ENCODE measurements at places on chromosomes 11 and 22.
A peak's percentile ranks its signal among the peaks of the same experiment; 100 is the strongest.

- no peak for DNase-seq
Observed at GRCh38 chr11:85595285-85595884, 31.8 kb downstream of the DLG2 start.

GRCh38 chr11:75516886-75517285, 8.9 kb downstream of the GDPD5 start:
- no peak for DNase-seq

DNA sequence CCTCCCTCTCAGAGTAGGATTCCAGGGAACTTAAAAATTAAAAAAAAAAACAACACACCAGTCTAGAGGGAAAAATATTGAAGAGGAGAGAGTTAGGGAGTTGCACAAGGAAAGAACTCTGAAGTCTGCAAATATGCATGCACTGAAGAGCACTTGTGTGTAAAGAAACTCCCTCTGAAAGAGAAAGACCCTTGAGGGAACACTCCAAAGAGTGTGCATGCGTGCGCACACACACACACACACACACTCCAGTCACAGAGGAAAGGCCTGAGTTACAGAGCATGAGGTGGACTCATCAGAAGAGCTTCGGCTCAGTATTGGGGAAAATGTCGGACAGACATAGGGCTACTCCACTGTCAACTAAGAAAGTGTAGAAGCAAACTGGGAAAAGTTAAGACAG, 30.1 kb downstream of the GGTLC2 start:
- DNase-seq, result no peak

DNA sequence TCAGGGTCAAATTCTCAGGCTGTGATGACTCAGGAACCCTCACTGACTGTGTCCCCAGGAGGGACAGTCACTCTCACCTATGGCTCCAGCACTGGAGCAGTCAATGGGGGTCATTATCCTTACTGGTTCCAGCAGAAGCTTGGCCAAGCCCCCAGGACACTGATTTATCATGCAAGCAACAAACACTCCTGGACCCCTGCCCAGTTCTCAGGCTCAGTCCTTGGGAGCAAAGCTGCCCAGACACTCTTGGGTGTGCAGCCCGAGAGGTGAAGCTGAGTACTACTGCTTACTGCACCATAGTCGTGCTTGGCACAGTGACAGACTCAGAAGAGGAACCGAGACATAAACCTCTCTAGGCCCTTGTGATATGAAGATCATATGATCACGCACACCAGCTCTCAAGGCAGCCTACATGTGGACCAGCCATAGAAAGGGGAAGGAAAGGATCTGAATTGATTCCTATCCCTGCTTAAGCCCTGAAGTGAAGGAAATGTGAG, 58.2 kb downstream of the ZNF280B start:
- DNase-seq, result no peak

- no peak for DNase-seq
Observed at GRCh38 chr11:93623179-93623578, 38.3 kb upstream of the CEP295 start.

DNA sequence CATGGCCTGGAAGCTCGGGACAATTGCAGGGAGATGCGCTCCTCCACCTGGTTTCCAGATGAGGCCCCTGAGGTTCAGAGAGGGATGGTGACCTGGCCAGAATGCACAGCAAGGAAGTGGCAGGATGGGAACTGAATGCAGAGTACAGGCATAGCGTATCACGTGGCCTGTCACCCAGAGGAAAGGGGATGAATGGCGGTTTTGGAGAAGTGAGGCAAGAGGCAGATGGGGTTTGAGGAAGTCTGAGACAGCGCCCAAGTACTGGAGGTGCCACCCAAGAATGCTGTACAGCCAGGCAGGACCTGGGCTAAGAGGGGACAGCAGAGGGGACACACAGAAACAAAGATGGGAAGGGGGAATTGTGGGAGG, 4.9 kb downstream of the RAB3IL1 start:
- no peak for DNase-seq

GRCh38 chr11:35303596-35304385, 115.6 kb downstream of the SLC1A2 start:
- peak; percentile 97 for DNase-seq

DNA sequence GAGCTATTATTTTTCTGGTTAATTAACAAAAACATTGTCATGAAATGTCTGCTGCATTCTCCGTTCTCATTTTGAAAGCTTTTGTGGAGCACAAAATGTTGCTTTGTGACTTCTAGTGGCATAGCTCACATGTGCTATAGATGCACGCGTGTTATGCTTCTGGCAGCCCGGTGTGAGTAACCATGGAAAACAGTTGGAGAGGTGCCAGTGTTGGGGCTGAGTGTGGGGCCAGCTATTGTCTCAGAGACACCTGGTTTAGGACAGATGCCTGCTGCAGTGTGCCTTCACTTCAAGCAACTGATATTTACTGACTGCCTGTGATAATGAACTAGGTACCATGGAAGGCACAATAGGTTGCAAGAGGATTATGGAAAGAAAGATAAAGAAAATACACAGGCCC, 760.6 kb downstream of the NTM start:
- DNase-seq, result no peak

DNA sequence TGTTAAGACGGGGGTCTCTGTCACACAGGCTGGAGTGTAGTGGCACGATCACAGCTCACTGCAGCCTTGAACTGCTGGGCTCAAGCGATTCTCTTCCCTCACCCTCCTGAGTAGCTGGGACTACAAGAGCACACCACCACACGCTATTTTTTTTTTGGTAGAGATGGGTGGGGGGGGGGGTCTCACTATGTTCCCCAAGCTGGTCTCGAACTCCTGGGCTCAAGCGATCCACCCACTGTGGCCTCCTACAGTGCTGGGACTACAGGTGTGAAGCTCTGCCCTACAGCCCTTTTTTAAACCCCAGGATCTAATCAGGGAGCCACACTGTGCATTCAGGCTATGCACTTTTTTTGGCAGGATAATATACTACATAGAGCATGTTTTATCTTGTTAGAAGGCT, 1.4 kb upstream of the DHCR7 start:
- no peak for DNase-seq

- DNase-seq, result no peak
Observed at GRCh38 chr22:23156286-23156685, 11.0 kb downstream of the RAB36 start.

- DNase-seq, result no peak
Observed at GRCh38 chr22:46055181-46055875, 78.4 kb upstream of the WNT7B start.

DNA sequence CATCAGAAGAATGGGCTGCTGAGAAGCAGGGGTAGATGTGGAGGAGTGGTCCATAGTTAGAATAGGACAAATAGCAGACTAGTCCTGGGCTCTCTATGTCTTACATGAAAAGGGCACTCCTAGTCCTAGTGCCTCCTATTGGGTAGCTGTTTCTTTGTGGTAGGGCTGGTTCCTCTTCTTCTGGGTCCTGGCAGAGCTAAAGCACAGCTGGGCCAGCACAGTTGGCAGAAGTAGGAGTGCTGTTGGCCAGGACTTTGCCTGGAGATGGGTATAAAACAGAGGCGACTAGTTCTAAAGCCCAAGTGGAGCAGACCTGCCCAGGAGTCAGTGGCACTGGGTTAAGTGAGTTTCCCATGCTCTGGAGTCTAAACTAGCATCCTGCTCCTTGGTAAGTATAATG, 55.2 kb downstream of the PPFIBP2 start:
- no peak for DNase-seq

DNA sequence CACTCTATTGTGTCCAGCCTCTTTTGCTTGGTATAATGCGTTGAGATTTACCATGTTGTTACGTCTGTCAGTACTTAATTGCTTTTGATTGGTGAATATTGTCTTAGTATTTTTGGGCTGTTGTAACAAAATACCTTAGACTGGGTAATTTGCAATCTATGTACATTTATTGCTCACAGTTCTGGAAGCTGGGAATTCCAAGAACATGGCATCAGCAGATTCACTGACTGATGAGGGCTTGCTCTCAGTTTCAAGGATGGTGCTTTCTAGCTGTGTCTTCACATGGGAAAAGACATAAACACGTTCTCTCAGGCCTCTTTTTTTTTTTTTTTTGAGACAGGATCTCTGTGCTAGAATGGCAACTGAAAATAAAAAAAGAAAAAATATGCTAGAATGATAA, 46.7 kb upstream of the INCENP start:
- no peak for DNase-seq

DNA sequence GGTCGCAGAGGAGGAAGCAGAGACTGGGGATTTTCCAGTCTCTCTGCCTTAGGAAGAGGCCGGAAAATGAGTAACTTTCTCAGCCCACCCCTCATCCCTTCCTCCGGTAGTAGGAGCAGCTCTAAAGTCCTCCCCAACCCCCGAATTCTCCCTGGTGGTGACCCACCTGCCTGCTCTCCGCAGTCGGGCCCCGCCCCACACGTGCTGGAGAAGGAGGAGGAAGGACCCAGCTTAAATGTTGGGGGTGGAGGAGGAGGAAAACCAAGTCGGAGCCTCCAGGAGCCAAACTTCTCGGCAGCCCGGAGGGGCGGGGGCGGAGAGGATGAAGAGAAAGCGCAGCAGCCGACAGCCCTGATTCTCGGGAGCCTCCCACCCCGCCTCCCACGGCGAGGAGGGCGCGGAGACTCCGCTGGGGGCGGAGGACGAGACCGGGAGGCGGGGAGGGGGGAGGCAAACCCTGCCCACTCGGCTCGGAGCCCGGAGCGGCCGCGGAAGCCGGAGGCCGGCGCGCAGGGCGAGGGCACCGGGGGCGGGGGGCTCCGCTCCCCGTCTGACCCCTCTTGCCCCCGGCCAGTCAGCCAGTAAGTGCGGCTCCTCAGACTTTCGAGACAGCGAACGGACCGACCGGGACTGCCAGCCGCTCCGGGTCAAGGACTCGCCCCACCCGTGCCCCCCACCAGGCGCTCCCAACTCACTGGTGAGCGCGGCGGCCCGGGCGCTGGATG, at the start of gene TPBGL:
Gene TPBGL (plus strand): TSS at position 464 of the 725 bp plus-strand sequence. CDS start 276 bp downstream, outside the sequence.
- DNase-seq, result no peak

DNA sequence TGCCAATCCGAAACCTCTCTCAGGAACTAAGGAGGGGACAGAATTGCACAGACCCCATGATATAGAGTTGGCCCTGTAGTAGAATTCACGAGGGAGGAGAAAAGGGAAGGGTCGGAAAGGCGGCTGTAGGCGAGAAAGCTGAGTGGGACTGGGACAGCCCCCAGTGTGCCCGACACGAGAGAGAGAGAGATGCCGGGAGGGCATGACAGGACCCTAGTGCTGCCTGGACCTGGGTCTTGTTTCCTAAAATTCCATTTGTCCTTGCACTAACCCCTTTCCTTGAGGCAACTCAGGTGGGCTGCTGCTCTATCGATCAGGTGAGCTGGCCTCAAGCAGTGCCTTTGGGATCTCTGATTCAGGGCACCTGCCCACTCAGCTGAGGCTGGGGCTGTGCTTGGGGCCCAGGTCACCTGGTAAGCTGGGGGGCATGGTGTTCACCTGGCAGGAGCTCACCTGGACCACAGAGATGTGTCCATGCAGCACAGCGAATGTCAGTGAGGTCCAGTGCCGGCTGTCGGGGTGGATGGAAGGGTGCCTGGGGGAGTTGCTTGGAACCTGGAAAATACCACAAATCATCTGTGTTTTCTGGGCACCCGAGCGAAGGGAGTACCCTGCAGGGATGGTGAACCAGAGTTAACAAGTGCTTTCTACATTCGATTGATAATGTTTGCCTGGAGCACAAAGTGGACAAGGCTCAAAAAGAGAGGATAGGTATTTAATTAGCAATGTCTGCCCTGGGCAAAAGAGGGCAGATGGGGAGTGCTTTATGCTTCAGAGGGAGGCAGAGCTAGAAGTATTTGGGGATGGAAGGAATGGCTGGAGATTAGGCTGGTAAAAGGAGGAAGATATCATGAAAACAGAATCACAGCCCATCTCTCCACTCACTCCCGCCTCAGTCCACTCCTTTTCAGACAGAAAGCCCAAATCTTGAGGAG, 61.6 kb downstream of the NAT10 start:
- no peak for DNase-seq

DNA sequence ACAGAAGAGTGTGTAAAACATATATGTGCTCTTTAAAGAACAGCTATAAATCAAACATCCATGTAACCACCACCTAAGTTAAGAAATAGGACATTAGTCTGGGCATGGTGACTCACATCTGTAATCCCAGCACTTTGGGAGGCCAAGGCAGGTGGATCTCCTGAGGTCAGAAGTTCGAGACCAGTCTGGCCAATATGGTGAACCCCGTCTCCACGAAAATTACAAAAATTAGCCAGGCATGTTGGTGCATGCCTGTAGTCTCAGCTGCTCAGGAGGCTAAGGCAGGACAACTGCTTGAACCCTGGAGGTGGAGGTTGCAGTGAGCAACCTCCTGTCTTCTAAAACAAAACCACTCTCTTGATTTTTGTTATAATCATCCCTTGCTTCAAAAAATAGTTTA, 103.3 kb downstream of the LRRC32 start:
- DNase-seq, result no peak

- DNase-seq, result peak; percentile 59
Observed at GRCh38 chr11:70481625-70482528, 83.5 kb downstream of the CTTN start.

DNA sequence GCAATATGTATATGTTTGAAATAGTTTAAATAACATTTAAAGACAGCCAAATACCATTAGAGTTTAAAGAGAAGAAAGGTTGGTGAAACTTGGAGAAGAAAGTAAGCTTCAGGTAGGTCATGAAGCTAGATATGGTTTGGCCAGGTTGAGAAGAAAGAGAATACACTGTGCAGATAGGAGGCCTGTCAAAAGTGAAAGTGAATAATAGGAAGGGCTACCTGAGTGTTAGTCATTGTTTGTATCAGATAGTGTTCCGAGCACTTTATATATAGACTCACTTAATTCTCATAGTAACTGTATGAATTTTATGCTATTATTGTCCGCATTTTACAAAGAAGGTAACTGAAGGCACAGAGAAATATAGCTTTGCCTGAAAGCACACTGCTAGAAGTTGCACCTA, 56.9 kb downstream of the USP47 start:
- DNase-seq, result no peak

- no peak for DNase-seq
Observed at GRCh38 chr11:93733474-93733873, 7.8 kb downstream of the TAF1D start.
